ENCODE measurements at places on chromosomes 3 and 15.

DNA sequence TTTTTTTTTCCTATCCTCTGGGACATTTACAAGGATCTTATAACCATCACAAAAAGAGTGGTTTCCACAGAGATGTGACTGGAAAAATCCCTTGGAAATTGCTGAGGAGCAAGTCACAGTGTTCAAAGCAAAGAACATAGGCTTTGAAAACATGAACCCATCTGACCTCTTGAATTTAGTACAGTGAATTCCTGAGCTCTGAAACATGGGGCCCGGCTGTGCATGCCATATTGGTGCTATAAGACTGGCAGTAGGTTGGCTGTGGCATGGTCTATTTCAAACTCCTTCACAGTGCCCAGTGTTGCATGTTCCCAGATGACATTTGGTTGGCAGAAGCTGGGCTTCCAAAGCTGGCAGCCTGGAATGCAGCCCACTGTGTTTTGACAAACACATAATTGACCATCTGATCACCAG is 202.2 kb downstream of the TIGIT start:
- DNase-seq = no peak

- peak; percentile 80 for DNase-seq
These were observed 38.7 kb upstream of the MGA start for GRCh38 chr15:41621200-41622193.

- DNase-seq = no peak
These were observed 79.3 kb downstream of the SLC7A14 start for GRCh38 chr3:170506556-170506955.

GRCh38 chr3:56467108-56467507 is 1.2 kb downstream of the ERC2 start:
- no peak for DNase-seq

DNA sequence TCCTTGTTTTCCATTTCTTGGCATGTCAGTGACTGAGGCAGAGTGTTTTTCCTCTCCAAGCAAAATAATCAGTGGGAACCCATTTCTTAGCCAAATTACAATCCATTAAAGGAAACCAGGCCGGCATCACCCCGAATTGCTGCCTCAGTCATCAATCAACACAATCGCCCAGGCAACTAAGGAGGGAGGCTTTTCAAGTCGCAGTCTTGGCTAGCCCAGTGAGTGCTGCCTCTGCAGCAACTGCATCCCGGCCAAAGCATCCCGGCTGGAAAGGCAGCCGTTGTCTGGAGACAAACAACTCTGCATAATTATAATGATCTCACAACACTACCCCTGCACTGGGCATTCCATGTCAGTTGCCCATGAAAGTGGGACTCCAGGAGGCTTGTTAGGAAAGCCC is 213.5 kb upstream of the PRICKLE2 start:
- no peak for DNase-seq

DNA sequence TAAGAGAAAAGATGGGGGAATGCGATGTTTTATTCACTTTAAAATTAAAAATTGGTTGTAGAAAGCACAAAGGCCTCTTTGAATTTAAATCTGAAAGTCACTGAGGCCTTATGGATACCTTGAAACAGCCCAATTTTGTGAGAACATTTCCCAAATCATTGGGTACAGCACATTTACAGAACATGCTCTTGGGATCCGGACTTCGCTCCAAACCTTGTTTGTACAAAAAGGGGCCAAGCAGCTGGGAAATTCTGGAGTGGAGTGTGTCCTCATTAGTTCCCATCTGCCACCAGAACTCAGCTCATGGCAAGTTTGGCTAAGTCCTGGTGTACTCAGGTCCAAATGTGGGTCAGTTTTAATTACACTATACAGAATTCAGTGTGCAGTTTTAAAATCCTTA is 254.2 kb downstream of the ZBTB20 start:
- no peak for DNase-seq

DNA sequence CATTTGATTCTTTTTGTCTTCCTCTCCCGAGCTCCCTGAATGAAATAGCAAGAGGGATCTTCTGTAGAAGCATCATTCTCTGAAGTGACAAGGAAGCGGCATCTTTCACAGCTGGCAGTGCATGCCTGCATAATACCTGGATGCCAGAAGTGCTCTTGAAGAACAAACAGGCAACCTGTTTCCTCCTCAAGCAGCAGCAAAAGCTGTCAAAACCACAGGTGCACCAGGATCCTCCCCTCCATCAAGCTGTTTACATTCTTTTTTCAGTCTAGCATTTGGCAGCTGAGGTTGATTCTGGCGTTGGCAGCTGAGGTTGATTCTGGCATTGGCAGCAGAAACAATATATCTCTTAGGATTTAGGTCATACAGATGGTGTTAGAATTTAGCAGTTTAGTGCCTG is 979.0 kb downstream of the TUSC7 start:
- no peak for DNase-seq

- DNase-seq = no peak
These were observed 124.3 kb downstream of the MYLK start for GRCh38 chr3:123759871-123760270.

DNA sequence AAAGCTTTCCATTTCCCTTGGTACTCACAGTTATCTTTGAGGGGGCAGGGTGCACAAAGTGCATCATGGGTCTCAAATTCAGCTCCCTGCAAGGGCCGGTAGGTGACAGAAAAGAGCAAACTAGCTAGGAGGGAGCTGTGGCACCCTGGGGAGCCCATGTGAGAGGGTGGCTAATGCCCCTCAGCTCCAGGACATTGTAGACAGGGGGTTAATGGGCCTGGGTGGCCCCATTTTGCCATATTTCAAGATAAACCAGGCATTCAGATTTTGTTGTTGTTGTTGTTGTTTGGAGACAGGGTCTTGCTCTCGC is 3.7 kb upstream of the SLC6A6 start:
- DNase-seq = no peak

- no peak for DNase-seq
These were observed 25.5 kb downstream of the TBC1D2B start for GRCh38 chr15:78052001-78052401.

- DNase-seq = no peak
These were observed 590.5 kb upstream of the NAALADL2 start for GRCh38 chr3:174268586-174268985.

GRCh38 chr3:42732196-42732828 is 29.7 kb upstream of the HHATL start:
- no peak for DNase-seq

- no peak for DNase-seq
These were observed 70.3 kb upstream of the ARL8B start for GRCh38 chr3:5051772-5052171.

DNA sequence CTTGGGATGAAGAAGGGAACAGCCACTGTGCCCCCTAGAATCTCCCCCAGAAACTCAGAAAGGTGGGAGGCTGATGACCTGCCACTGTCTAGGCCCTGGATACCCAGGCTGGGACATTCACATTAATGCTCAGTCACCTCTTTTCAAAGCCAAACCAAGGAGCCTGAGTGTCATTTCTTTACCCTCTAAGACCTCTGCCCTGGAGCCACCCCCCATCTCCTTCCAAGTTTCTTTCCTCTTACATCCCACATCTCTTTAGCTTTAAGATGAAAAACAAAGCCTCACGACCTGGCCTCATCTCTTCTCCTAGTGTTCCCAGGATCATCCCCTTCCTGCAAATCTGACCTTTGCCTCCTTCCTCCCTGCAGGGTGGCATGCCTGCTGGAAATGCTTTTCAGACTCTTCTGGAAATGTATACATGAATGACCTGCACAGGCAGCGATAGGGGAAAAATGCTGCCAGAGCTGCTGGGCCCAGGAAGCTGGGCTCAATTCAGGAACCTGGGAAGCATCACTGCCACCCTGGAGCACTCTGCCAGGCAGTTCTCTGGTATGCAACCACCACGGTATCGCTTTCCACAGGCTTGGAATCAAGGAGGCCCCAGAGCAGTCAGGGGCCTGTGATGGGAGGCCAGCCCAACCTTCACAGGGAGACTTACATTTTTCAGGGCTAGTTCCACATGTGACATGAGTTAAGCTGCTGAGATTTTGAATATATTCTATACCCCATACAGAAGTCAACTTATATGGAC is 67.6 kb downstream of the DAPK2 start:
- no peak for DNase-seq

GRCh38 chr3:23262766-23263165 is 59.6 kb downstream of the UBE2E2 start:
- DNase-seq = no peak

All from CMK (cell line).